ENCODE measurements at places on chromosomes 6 and 20.
A peak's percentile ranks its signal among the peaks of the same experiment; 100 is the strongest.

DNA sequence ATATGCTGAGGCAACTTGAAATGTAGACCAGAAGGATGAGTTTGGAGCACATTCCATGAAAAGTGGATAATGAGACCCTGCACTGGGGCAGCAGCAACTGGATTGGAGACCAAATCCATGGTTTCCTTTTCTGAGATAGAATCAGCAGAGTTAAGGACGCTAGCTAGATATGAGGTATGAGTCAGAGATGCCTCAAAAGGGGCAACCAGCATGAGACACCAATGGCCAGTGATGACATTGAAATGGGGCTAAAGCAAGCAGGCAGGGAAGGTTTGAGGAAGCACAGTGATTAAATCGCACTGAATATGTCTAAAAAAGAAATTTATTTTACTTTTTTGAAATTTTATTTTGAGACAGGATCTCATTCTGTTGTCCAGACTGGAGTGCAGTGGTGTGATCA, 802.4 kb downstream of the TFAP2A start:
- DNase-seq = no peak

GRCh38 chr6:145423936-145424335, 311.4 kb downstream of the EPM2A start:
- no peak for DNase-seq

GRCh38 chr6:169536446-169537170, 165.2 kb downstream of the WDR27 start:
- no peak for DNase-seq

GRCh38 chr6:39266782-39267355, 37.6 kb upstream of the KCNK5 start:
- no peak for DNase-seq

DNA sequence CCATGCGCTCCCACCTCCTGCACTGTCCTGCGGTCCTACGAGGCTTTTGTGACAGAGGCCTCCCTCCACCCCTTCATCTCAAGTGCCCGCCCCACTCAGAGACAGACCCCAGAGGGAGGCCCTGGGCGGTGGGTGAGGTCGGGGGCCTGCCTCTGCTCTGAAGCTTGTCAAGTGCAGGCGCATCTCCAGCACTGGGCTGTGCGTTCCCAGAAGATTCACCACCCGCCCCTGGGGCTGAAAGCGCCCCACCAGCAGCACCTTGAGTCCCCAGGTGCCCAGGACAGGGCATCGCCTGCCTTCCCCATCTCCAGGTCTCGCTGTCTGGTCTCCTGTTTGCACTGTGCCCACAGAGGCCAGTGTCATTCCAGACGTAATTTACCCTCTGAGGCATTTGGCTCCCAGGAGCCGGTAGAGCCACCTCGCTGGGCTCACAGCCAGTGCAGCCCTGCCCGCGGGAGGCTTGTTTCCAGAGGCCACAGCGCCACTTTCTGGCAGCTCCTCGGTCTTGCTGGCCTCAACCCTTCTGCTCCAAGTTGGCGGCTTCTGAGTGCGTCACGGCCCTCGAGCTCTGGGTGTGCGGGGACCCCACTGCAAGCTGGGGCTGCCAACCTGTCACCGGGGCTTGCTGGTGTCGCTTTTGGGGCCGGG, 191.1 kb downstream of the TAF4 start:
- no peak for DNase-seq

DNA sequence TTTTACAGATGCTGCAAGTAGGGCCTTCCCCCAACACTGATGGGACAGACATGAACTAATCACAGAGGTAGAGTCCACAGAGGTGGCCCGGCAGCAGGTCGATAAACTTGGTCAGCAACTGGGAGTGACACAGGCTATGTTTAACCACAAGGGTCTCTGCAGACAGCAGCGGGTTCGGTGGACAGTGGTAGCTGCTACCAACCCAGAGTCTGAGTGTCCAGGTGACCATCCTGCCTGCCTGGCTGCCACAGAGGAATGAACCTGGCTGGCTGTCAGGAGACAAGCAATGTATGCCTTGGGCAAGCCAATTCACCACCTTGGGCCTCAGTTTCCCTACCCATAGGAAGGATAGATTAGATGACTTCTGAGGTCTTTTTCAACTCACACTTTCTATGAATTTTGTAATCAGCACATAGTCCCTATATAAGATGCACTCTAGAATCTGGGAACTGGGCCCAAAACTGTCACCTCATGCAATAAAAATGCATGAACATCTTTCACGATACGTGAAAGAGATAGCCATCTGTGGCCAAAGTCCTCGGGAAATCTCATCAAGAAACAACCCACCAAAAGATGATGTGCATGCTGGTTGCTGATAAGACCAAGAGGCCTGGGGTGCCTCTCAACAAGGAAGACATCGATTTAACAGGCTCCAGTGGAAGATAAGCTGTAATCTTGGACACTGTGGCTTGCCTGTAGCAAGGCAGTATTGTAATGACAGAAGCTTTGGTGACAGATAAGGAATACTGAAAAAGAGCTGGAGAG, 30.5 kb downstream of the MDGA1 start:
- DNase-seq = no peak

DNA sequence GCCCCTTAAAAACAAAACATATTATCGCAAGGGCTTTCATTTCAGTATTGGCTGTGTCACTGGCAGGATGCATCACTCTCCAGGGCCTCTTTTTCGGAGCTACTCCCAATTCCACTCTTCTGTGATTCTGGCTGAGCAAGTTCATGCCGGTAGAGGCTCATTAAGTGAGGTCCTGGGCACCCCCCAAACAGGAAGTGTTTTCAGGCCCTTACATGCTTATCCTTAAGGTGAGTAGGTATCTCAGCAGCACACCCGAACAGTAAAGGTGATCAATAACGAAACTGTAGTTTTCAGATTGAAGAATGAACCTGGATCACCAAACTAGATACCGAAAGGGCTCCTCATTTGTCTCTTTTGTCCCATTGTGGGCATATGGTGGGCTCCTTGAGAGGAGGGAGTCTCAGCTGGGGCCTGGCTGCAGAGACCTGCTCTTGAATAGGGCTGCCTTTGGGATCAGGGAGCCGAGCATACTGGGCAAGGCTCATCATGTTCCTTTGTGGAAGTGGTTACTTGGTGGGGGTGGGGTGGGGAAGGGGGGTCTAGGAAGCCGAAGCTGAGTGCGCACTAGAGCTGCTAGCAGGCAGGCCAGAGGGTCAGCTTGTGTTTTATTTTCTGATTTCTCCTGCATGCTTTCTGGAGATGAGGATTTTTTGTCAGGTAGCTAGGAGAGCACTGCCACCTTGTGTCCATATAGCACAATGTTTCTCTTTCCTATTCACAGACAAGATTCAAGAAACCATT, 65.2 kb downstream of the CDS2 start:
- DNase-seq = peak; percentile 76

DNA sequence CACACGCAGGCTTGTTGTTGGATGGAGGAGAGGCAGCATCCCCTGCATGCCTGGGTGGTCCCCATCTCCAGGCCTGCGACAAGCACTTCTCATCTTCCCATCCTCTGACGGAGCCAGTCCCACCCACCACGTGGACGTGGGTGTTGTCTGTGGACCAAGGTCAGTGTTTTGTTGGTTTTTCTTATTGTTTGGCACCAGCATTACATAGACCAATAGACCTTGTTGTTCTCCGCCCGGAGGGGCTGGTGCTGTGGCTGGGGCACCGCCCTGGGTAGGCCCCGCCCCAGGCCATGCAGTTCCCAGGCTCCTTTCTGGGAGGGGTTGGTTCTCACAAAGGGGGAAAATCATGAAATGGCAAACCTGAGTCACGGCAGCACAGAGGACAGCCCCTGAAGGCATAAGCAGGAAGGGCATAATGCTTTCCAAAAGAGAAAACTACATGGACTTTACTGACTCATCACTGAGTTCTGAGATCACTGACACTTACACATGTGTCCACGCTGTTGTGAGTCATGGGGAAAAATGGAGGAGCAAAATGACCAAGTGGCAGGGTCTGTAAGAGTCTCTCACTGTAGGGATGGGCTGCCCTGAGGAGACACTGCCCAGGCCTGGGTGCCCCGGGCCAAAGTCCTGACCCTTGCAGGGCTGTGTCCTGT, 90.8 kb downstream of the THBS2 start:
- DNase-seq = no peak

- no peak for DNase-seq
Measured at GRCh38 chr6:75183099-75183541, 22.7 kb downstream of the COL12A1 start.

GRCh38 chr20:38726804-38727606, 2.7 kb downstream of the SLC32A1 start:
- DNase-seq = peak; percentile 39

DNA sequence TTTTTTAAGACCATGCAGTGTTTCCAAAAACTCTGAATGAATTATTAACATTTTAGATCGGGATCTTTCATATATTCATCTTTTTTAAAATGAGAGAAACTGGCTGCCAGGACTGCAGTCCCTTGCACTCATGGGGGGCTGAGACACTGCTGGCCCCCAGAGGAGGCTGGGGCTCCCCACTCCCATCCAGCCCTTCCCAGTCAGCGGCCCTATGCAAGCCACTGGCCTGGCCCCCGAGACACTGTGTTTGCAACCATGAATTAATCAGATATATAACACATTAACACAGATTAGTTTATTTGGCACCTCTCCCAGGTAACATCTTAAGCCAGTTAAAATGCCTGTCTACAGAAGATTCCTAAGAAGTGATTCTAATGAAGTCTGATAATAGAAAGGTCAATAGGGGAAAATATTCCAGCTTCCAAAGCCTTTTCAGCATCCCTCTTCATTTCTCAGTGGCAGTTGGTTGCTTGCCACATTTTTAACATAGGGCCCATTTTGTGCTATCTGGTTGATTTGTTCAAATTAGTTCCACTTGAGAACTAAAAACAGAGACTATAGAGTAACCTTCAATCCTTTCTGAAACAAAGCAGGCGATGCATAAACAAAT, 184.4 kb upstream of the FBXL4 start:
- DNase-seq = no peak

DNA sequence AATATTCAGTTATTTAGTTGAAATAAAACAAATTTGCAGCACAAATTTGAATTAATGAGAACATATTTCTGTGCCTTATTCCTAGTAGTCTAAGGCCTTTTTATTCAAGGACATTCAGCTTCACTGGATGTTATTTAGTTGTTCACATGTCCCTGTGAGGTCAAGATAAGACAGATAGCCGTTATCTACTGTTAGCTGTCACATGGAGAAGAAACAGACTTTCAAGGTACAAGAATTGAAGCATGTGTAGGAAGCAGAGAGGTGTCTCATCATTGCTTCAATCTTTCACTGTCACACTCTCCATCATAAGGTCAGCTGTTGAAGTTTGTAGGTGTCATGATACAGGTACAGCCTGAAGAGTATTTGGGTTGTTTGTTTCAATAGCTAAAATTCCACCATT, 112.9 kb upstream of the JAG1 start:
- DNase-seq = no peak

- no peak for DNase-seq
Measured at GRCh38 chr6:80689716-80690395, 583.4 kb downstream of the BCKDHB start.

DNA sequence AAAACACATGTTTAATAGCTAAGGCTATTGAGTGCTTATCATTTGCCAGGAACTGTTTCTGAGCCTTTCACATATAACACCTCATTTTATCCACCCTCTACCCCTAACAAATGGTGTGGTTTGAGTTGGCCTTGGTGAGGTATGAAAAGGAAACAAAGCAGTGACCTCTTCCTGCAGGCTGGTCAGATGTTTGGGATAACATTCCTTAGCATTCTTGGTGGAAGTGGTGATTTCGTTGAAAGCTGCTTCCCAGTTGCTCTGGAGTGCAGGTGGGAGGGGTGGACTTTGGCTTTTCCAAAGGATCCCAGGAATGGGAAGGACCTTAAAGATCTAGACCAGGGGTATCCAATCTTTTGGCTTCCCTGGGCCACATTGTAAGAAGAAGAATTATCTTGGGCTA, 41.3 kb downstream of the CARMIL1 start:
- DNase-seq = no peak

GRCh38 chr6:90082847-90083246, 188.6 kb downstream of the GJA10 start:
- no peak for DNase-seq

- no peak for DNase-seq
Measured at GRCh38 chr6:78700991-78701390, 166.4 kb upstream of the IRAK1BP1 start.

- no peak for DNase-seq
Measured at GRCh38 chr6:79613912-79614311, 17.2 kb upstream of the SH3BGRL2 start.

- no peak for DNase-seq
Measured at GRCh38 chr6:20203561-20204511, 8.4 kb downstream of the MBOAT1 start.

DNA sequence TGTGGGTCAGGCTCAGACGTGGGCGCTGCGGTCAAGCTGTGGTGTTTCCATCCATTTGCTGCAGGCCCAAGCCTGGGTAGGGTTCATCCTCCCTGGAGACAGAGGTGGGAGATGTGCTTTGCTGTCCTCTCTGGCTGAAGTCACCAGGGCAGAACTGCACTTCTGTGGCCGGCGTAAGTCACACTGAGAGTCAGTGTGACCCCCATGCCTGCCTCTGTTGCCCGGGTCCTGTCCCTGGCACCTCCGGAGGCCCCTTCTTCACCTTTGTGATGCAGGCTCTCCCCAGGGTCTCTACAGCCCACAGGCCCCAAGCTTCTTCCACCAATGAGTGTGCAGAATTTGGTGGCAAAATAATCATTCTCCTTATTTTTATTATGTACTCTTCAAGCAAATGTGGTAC, 53.8 kb upstream of the DACT2 start:
- DNase-seq = no peak

DNA sequence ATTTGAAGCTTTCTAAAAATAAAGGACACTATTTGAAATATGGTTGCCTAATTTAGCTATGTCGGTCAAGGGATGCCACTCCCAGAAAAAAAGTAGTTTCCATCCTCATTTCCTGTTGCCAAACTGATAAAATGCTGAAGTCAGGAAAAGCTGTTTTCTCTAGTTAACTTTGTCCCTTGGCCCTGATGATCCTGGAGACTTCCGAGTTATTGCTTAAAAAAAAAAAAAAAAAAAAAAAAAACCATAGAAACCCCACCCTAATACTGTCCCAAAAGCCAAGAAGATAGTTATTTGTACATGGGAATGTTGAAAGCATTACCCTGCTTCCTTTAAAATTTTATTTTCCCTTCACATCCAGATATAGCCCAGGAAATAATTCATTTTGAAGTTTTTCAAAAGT, 236.7 kb downstream of the SOD2 start:
- no peak for DNase-seq

GRCh38 chr6:55456016-55456415, 123.0 kb downstream of the HMGCLL1 start:
- no peak for DNase-seq
